ENCODE measurements at places on chromosomes 11 and 22.

GRCh38 chr11:63779039-63779438, 10.5 kb upstream of the ZFTA start:
- no peak for DNase-seq

GRCh38 chr11:119315131-119316015, 1.6 kb downstream of the MCAM start:
- no peak for DNase-seq

DNA sequence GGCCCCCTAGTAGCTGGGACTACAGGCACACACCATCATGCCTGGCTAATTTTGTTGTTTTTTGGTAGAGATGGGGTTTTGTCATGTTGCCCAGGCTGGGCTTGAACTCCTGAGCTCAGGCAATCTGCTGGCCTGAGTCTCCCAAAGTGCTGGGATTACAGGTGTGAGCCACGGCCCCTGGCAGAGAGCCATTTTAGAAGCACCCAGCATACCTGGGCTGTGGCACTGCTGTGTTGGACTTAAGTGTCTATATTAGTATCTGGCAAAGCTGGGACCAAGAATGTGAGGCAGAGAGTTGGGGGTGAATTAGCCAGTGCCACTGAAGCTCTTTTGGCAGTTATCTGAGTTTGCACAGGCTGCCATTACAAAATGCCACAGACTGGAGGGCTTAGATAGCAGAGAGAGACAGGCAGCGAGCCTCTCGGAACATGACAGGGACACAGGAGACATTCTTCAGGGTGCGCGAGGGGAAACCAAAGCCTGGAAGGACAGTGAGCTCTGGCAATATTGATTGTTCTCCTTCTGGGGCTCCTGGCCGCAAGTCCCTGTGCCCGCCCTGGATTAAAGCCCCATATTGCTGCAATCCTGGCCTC, 87.7 kb upstream of the ALX4 start:
- no peak for DNase-seq

DNA sequence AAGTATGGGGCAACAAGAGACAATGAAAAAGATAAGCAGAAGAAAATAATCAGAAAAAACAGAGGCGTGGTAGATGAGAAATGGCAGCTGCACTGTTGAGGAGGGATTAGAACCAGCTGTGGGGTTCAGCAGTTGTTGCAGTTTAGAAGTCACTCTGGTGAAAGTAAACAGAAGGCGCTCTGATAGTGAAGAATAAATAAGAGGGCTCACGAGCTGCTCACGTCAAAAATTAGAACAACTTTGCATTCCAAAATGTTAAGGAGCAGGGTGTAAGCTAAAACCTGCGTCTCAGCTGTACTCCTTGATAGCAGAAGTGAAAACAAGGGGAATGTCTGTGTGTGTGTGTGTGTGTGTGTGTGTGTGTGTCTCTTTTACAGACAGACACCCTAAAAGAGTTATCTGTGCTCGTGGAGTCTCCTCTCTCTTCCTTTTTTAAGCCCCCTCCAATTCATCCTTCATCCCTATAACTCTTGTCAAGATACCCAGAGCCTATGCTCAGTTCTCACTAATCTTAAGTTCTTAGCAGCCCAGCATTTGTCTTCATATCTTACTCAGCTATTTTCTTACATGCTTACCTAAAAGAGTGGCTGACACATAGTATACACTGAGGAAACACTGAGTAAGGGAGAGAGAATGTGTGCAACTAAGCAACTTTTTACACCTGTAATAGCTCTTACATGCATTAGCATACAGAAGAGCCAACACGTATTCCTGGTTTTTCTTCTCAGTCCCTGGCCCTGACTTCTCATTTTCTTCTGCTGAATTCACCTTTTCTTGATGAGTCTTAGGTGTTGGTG, 8.9 kb downstream of the TTC17 start:
- no peak for DNase-seq

DNA sequence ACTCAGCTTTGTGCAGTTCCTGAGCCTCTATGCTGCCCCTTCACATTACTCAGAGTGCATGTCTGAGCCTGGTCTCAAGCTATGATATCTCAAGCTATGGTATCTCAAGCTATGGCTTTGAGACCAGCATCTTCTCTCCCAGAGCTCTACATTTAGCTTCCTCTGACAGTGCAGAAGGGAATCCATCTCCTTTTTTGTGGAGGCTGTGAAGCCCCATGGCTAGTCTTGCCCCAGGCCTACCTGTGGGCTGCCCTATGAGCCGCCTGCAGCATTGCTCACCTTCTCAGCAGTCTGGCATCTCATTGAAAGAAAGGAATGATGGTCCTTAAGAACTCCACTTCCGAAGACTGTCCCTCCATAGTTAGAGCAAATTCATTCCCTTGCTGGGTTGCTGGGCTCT, 12.6 kb downstream of the PGAP2 start:
- no peak for DNase-seq

DNA sequence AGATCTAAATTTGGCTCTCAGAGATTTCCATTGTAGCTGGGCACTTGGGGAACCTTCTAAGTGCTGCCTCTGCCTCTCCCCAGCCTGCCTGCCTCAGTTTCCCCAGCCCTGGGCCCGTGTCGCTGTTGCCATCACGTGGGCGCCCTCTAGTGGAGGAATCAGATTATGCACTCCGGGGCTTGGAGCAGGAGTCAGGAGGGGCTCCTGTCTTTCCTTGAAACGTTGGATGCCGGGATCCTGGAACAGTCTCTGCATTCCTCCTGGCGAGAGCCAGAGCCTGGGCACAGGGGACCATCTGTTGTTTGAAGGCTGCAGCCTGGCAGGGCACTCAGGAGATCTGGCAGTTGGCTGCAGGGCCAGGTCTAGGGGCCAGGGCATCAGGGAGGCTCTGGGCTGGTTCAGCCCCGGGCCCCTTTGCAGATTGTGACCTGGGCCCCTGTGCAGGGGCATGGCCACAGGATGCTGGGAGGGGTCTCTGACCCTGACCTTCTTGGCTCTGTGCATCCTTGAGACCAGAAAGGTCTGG, 71.6 kb downstream of the LRP5 start:
- peak; percentile 55 for DNase-seq

GRCh38 chr11:111301004-111301841, 2.9 kb downstream of the POU2AF3 start:
- DNase-seq: no peak

DNA sequence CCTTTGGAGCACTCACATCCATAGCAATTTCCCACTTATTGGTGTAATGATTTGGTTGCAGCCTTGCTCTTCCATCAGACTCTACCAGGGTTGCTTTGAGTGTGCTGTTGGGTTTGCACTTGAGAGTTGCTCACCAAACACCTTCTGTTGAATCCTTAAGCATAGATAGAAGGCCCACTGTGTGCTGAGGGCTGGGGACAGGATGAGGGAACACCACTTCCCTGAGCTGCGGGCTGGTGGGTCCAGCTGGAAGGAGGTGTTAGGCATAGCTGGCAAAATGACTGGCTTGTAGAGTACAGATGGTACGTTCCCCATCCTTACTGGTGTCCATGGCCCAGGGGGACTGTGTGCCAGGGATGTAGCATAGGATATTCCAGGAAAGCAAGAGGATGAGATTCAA, 3.9 kb downstream of the PRDM11 start:
- no peak for DNase-seq

DNA sequence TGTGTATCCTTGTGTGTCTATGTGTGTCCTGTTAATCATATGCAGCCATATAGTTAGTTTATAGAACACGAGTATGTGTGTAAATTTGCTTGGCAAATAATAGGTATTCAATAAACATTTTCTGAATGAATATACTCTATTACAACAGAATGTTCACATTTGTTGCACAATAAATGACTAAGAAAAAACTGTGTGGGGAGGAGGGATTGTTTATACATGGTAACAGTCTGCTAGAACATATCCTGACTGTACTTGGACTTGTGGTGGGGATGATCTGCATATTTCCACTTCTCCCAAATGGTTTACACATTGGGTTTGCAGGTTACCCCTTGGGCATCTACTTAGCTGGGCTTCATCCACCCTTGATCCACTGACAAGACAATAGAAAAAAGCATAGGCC, 194.6 kb downstream of the INSC start:
- DNase-seq: no peak
